Stimulated activated CD4-positive, alpha-beta T cell treated with anti-CD3 and anti-CD28 coated beads, Interleukin-15, amount 100 ng/mL, for 48 hours (primary cell): ENCODE measurements at places on chromosomes 5 and 9.

- no peak for DNase-seq
Measured at GRCh38 chr5:100407053-100407452, 128.1 kb upstream of the FAM174A start.

DNA sequence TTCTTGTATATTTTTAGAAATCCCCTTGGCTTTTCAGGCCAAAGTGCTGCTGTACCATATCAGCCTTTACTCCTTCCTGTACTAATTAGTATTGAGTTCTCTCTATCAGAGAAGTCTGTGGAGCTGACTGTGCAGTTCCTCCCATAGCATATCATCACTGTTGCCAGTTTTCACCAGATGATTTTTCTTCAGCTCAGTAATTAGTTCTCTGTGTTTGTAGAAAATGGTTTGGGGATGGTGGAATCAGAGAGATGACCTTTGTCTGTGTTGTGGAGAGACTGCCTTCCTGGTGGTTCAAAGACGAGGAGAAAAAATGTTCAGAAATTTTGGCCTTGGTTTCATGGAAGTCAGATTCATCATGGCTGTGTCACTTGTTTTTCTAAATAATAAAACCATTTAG lies 227.5 kb upstream of the ACTBL2 start:
- DNase-seq, result no peak

DNA sequence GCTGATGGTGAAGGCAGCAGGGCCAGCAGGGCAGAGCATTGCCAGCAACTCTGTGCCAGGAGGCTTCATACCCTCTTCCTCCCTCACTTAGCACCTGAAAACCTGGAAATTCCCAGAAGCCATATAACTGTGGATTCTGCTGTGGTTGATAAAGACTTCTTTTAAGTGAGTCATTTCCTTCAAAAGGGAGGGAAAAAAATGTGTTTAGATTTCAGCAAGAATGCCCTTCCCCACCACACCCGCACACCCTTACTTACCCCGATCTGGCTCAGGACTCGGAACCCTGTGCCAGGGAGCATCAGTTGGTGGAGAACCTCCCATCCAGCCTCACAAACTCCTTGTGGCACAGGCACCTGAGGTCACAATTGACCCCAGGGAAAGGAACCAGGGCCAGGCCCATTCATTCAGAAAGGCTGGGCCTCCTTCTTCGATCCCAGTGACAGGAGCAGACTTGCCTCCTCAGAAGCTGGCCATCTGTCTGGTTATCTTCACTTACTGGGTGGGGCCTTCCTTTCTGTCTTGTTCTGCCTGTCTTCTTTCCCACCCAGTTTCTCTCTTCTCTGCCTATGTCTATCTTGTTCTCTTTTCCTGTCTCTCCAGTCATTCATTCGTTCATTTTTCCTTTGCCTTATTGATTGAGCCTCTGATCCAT lies 62.6 kb downstream of the PLAC8L1 start:
- DNase-seq, result no peak

GRCh38 chr9:121721058-121721350 lies 69.6 kb downstream of the DAB2IP start:
- no peak for DNase-seq

GRCh38 chr9:111516061-111516465 lies 8.9 kb upstream of the ZNF483 start:
- DNase-seq, result no peak
